ENCODE measurements at places on chromosomes 2 and 18. TPM values are rescaled to one million over a fixed set of nuclear protein-coding genes. Genes with fewer than 3 reads are reported as not detected.
A peak's percentile ranks its signal among the peaks of the same experiment; 100 is the strongest.

ADAM23 gene
- polyA plus RNA-seq: 11.8 TPM

CTAGE1 gene
- polyA plus RNA-seq: 0.05 TPM

IER3IP1 gene
- 24.0 TPM for polyA plus RNA-seq

IL1F10 gene
- polyA plus RNA-seq: not detected

CRYGD gene
- polyA plus RNA-seq: 23.9 TPM

ANKRD36C gene
- 16.8 TPM for polyA plus RNA-seq

ZNF804A gene
- polyA plus RNA-seq: not detected

- no peak for DNase-seq
Observed at GRCh38 chr2:43452318-43452731, 143.5 kb downstream of the THADA start.

DNA sequence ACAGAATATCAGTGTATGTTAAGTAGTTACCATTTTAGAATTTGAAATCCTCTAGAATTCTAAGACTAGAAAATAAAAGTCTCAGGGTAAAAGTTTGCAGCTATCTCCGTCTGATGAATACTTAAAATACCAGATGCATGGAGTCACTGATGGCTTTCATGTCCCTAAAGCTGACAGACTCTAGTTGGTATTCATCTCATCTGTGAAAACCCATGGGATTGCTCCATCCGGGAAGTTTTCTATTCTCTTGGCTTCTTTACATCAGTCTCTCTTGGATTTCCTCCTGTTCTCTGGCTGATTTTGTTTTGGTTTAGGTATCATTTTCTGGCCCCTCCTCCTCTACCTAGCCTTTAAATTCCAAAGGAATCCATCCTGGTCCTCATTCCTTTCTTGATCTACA lies 465.6 kb upstream of the POU3F3 start:
- DNase-seq: peak; percentile 24

DNA sequence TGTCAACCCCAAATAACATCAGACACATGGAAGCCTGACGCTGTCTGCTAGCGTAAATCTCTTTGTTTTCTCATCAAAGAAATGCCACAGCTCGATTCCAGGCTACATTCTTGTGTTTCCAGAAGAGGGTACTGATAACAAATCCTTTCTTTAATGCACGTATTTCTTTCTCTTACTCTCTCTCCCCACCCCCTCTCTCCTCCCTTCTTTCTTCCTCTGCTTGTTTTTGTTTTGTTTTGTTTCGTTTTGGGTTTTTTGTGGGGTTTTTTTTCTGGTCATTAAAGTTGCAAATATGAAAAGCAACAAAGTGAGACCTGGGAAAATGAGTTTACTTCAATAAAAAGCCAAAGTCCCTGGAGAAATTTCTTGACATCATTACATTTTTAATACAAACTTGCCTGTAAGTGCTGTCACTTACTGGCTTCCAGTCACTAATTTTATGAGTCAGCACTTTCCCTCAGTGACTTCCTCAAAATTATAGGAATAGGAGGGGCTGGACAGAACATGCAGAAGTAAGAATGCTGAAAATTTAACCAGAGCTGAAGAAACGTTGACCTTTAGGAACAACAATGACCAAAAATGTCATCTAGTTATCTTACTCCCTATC lies 106.7 kb upstream of the NABP1 start:
- peak; percentile 67 for DNase-seq

- no peak for DNase-seq
Observed at GRCh38 chr18:49845629-49846360, 32.5 kb upstream of the ACAA2 start.

GRCh38 chr2:164747783-164748433 lies 93.7 kb downstream of the COBLL1 start:
- no peak for DNase-seq

DNA sequence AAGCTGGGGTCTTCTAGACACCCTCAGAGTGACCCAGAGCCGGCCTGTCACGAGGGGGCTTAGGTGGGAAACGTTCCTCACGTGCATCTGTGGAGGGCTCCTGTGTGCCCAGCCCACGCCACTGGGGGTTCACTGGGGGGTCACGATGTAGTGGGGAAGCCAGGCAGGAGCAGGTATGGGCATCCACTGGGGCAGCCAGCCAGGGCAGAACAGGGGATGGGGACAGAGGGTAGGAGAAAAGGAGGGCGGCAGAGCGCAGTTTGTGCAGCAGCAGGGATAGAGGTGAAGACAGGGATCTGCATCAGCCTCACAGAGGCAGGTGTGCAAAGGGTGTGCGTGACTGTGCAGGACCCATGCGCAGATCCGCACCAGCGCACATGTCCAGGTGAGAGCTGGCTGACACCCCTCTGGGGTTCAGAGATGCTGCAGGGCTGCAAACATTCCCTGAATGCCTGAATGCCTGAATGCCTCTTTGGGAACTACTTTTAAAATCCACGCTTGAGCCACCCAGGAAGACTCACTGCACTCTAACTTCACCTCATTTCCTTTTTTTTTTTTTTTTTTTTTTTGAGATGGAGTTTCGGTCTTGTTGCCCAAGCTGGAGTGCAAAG lies 10.0 kb downstream of the PNKD start:
- no peak for DNase-seq

GRCh38 chr2:72130659-72131360 lies 16.9 kb downstream of the CYP26B1 start:
- DNase-seq: peak; percentile 60

DNA sequence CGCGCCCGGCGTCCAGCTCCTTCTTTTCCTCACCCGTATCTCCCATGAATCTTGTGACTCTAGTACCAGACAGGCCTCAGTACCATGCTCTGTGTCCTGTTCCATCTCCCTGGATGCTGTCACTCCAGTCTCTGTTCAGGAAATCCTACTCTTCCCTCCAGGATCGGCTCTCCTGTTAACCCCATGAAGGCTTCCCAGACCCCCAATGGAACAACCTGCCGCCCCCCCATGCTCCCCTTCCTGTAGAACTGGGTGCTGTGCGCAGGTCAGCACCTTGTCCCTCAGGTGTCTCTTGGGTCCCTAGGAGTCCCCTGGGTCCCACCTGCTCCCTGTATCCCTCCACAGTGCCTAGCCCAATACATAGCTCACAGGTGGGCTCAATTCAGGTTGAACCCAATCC lies 41.3 kb downstream of the MYCN start:
- DNase-seq: no peak

DNA sequence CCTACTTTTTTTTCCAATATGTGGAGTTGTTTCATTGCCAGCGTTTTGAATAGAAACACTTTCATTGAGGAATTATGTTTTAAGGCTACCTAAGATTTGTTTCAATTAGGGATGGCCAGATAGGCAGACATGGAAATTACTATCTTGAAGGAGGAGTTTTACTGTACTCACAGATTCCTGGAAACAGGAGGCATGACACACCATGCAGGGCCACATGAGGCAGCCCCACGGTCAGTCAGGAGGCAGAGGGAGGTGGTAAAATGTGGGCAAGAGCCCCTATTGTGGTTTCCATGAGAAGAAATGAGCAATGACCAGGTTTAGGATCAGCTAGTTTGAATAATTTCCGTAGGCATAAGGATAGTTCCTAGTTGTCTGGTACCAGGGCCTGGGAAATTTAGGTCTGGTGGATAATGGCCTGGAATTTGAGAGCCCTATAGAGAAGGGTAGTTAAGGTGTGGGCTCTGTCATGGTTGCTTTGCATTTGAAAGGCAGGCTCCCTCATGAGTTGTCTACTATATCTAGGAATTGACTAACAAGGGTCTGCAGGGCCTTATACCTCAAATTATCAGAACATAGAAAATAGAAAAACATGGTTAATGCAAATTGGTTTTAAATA lies 360.0 kb upstream of the KCNJ3 start:
- DNase-seq: peak; percentile 72

DNA sequence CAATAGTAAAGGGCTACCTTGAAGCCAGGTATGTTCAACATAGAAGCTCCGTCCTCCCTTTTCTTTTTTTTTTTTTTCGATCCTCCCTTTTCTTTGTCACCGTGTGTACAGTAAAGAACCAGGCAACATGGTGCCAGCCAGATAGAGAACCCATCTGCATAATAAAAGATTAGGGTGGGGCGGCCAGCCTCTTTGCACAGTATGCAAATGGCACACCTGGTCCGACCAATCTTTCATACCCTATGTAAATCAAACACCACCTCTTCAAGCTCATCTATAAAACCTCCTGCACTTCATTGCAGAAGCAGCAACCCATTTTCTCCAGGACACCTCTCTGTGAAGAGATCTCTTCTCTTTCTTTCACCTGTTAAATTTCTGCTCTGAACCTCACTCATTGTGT lies 7.3 kb upstream of the WDR33 start:
- no peak for DNase-seq

DNA sequence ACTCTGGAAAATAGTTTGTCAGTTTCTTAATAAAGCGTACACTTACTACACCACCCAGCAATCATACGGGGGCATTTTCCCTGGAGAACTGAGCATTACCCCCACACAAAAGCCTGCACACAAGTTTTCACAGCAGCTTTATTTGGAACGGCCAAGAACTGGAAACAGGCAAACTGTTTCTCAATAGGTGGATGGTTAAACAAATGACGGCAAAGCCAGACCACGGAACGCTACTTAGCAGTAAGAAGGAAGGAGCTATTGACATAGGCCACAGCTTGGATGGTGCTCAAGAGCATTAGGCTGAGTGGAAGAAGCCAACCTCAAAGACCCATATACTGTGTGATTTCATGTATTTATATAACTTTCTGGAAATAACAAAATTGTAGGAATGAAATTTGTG lies 9.0 kb downstream of the MALL start:
- DNase-seq: no peak

DNA sequence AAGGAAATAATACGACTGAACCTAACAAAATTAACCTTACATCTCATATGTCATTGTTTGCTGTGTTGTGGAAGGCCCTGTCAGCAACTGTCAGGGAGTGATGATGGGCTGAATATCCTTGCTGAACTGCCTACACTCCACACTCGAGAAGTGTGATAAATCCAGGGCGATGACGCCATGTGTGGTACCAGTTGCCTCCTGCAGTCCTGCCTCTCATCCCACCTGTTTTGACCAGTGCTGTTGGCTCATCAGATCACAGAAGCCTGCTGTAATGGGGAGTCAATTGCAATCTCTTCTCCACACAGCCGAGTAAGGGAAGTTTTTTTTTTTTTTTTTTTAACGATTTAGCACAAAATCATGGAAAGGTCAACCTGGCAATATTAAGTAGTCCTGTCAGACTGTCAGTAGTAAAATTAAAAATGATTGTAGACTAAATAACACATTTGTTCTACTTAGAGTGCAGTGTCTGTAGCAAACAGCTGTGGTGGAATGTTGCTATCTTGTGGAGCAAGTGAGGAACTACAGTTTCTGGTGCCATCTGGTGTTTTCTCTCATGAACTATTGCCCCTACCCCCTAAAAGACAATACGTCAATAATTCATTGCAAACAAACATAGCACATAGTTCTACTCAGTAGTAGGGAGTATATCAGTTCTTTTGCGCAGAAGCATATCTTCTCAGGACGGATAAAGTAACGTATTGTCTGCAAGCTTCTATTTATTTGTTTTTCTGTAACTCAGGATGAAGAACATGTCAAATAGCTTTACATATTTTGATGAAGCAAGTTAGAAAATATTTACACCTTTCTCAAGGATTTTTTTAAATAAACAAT lies 347.6 kb downstream of the CTNNA2 start:
- DNase-seq: peak; percentile 79

DNA sequence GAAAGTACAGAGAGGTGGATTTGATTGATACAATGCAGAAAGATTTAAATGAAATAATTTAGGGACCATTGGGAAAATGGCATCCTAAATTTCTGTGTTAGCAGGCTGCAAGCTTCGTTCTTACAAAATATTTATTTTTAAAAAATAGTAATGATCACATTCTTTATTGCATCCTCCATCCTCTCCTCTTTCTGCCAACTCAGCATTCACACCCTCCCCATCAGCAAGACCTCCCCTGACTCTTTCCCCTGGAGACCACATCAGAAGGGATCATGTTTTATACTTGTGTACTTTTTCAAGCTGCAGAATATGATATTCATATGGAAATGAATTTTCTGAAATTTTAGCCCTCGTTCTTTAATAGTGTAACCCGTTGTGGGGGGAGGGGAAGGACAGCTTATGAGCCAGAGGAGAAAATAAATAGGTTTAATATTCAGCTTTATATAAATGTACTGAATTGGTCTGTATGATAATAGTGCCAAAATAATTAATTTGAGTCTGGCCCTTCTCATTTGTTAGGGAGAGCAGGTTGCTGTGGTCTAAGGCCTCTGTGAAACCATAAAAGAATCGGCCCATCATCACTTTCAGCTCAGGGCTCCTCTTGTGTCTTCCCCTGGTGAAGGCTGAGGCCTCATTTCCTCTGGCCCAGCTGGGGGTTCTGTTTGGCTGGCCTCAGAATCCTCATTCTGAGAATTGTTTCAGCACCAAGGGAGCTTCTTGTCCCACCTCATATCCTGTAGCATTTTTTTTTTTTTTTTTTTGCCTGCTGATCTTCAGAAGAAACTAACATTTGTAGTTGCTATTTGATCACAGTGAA lies 330.8 kb downstream of the TXNL1 start:
- no peak for DNase-seq

DNA sequence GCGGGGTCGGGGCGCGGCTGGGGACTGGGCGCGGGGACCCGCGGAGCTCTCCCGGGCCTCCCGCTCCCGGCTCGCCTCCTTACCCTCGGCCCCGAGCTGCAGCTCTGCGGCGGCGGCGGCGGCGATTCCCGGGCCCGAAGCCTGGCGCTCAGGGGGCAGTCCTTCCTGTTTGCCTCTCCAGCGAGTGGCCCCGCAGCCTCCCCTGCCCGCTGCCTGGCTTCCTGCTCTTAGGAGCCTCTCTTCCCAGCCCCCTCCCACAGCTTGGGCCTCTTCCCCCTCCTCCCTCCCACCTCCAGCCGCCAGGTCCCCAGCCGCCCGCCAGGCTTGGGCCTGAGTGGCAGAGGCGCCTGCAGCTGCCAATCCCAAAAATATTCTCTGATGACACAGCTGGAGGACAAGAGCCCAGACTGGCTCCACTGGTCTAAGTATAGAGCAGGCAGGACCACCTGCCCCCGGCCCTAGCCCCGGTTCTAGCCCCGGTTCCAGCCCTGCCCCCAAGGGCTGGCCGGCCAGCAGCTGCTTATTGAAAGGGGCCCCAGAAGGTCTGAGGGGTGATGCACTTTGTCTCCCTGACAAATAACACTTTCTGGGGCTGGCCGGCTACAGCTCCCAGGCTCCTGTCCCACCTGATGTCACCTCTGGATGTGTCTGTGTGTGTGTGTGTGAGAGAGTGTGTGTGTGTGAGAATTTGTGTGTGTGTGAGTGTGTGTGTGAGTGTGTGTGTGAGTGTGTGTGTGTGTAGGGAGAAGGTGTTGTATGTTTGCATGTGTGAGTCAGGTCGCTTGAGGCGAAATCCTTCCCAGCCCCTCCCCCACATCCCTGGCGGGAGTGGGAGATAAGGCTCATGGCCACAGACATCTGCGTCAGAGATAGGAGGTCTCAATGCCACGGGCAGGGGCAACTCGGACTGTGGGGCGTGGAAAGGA lies at the start of gene OBSL1:
OBSL1 (minus strand) TSS at position 229 of the 926 bp plus-strand sequence. CDS start 307 bp downstream, outside the sequence.
- DNase-seq: peak; percentile 95

All from GM23338 (cell line).